ENCODE measurements at places on chromosomes 4 and X. TPM values are rescaled to one million over a fixed set of nuclear protein-coding genes. Genes with fewer than 3 reads are reported as not detected.
A peak's percentile ranks its signal among the peaks of the same experiment; 100 is the strongest.

The TLR6 gene
- total RNA-seq = 4.0 TPM

The MAGEC1 gene
- 0.10 TPM for total RNA-seq

GRCh38 chr4:73245955-73246354 is 12.6 kb downstream of the ANKRD17 start:
- DNase-seq = no peak

- DNase-seq = peak; percentile 11
Measured at GRCh38 chr4:187302457-187303150, 578.9 kb upstream of the FAT1 start.

GRCh38 chr4:37224854-37225253 is 19.7 kb upstream of the NWD2 start:
- DNase-seq = no peak

DNA sequence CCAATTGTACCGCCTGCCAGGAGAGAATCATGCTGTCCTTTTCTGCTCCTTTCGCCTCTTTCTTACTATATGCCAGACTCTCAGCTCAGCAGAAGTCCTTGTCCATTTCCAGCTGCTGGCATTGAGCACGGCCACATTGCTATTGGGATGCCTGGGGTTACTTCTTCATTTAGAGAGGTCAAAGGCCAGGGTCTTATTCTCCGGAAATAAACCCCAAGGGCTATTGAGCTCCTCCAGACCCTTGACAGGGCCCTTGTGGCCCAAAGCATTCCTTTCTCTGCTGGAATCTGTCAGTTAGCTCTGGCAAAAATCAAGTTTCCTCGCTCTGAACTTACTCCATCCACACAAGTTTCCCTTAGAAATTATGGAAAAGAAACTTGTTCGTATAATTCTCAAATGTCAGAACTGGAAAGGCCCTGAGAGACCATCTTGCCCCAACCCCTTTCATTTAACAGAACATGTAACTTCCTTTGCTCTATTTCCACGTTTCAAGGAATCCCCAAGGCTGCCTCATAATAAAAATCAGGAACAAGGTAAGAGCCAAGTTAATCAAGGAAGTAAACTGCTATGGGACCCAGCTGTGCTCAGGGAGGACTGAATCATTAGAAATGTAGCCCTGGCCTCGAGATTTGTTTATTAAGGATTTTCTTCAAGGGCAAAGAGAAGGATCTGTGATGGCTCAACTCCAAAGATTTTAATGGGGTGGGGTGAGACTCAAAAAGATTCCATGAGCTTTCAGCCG is 11.8 kb downstream of the AKAP4 start:
- DNase-seq = no peak

The ALB gene
- total RNA-seq = not detected

DNA sequence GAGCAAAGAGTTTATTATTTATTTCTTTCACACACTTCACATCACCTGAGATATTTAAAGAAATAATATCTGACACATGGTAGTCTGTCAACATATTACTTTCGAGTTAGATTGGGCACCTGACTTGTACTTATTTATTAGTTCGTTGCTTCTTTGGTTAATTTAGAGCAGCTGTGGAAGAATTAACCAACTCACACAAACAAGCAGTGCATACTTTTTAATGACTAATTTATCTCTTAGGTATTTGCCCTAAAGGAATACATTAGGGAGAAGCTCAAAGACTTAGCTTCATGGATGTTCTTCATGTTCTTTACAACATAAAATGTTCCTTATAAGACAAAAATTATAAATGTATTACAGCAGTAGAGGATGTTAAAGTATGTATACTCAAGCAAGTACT is 242.9 kb downstream of the ARHGAP24 start:
- peak; percentile 54 for DNase-seq

The KLB gene
- not detected for total RNA-seq

Data from RPMI7951 (cell line).